Neuronal stem cell (in vitro differentiated cells): ENCODE measurements at places on chromosomes 4 and X.
A peak's percentile ranks its signal among the peaks of the same experiment; 100 is the strongest.

DNA sequence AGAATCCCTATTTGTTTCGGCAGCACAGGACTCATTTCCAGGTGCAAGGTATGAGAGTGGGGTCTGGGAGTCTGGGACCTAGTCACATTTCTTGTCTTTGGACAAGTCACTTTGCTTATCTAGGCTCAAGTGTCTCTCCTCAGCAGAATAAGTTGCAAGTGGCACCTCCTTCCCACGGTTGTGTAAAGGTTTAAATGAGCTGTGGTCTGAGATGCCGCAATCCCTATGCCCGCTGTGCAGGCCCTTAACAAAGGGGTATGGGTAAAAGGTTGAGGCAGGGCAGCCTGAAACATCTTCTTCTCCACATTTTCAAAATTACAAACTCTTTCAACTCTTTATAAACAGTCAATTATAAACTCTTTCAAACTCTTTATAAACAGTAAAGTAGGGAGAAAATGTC is 93.7 kb downstream of the RTL5 start:
- DNase-seq: no peak

- DNase-seq: no peak
These were observed 44.3 kb downstream of the HSD17B13 start for GRCh38 chr4:87278335-87278794.

DNA sequence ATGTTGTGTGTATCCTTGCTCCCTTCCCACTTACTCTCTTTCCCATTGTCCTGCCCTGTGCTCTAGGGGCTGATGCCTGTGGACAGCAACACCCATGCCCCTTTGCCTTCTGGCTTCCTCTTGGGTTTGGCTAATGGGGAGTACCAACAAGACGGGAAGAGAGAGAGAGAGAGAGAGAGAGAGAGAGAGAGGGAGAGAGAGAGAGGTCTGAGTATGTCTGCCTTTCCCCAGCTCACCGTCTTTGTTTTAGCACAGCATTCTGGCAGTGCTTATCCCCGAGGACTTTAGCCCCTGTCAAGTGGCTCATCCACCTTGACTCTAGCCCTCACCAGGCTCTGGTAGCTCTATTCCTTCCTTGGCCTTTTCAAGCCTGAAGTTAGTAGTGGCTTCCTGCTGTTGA is 128.0 kb downstream of the SLC4A4 start:
- DNase-seq: no peak

DNA sequence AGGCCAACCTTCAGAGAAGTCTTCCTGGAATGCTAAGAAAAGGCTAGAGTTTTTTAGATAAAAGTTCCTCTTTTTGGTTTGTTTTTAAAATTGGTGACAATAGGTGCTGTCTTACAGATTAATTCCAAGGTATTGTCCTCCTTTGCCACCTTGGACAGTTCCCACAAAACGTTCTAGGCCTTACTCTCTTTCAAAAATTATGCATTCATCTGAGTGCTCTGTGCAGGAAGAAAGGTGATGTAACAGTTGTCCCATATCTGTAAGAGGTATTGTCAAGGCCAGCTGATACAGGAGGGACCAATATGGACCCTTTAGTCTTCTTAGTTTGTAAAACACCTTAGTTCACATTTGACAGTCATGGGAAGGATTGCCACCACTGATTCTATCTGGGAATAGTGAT is 15.9 kb upstream of the CXCL5 start:
- no peak for DNase-seq

DNA sequence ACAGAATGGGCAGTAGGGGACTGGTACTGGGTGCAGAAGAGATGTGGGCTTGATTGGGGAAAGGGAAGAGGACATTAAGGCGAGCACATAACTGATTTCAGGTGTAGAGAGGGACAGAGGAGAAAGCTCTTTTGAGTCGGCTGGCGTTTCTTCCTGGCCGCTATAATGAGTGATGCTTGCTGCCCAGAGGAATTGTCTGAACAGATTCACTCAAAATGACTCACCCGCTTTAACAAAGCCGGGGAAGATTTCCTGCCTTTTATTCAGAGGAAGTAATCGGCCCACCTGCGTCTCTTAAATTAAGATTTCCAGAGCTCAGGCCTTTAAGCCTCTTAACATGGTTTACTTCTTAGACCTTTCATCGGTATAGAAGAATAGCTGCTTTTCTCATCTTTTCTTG is 102.1 kb upstream of the AP1S2 start:
- peak; percentile 48 for DNase-seq

DNA sequence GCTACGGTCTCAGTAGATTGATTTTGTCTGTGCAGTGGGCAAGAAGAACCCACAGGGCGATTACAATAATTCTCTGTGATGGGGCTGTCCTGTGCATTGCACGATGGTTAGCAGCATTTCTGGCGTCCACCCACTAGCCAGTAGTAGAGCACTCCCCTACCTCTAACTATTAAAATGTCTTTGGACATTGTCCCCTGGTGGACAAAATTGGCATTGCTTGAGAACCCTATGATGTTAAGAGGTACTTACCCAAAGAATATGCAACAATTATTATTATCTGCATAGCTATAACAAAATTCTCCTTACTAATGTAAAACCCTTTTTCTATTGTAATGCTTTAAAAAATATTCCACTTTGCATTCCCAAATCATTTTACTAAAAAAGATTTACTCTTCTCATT is 109.5 kb upstream of the VCX3A start:
- no peak for DNase-seq

DNA sequence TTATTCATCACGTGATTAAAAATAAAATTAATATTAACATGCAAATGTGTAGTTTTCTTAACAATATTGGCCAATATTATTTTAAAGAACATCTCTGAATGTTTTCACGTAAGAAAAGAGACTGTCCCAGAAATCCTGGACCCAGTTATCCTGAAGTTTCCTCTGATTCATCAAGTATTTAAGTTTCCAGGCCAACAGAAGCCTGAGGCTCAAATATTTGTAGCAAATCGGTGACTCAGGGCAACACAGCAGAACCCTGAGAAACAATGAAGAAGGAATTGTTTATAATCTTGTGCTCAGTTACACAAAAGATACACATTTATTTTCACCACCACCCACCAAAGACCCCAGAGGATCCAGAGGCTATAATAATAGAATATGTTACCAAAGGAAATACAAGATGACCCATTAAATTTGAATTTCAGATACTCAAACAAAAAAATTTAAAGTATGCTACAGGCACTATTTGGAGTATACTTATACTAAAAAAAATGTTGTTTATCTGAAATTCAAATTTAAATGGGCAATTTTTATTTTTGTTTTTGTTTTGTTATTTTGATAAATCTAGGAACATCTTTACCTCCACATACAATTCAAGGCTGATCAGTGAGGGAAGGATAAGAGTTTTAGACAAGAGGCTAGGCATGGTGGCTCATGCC is 33.9 kb upstream of the SLC7A11 start:
- no peak for DNase-seq

GRCh38 chr4:73648478-73648877 is 28.2 kb upstream of the RASSF6 start:
- no peak for DNase-seq

DNA sequence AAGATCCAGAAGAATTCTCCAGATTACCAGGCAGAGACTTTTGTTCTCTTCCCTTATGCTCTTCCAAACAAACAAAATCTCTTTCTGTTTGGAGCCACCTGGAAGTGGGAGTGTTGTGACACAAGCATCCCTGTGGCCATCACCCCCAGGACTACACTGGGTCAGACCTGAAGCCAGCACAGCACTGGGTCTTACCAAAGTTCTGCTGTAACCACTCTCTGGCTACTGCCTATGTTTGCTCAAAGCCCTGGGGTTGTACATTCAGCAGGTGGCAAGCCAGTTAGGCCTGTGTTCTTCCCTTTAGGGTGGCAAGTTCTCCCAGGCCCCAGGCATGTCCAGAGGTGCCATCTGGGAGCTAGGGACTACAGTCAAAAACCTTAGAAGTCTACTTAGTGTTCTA is 43.7 kb upstream of the MAOA start:
- DNase-seq: no peak
